Endothelial cell (in vitro differentiated cells): ENCODE measurements at places on chromosomes 3 and 15. TPM values are rescaled to one million over a fixed set of nuclear protein-coding genes. Genes with fewer than 3 reads are reported as not detected.

- no peak for DNase-seq
- no peak overlapping the region for H3K27ac ChIP-seq
- no peaks in the 10 kb centered on the region for H3K27me3 ChIP-seq
- H3K4me3 ChIP-seq, result no peak overlapping the region
Measured at GRCh38 chr15:35771746-35772442, 225.9 kb upstream of the DPH6 start.

- H3K27me3 ChIP-seq, result no peaks in the 10 kb centered on the region
- no peak within 1 kb of the TSS for H3K27ac ChIP-seq
- DNase-seq, result peak; percentile 25
- peaks cover 6% of the 10 kb centered on the region for H3K4me1 ChIP-seq
- H3K4me3 ChIP-seq, result no peak within 1 kb of the TSS
Measured at GRCh38 chr3:57199895-57200297, at the start of gene HESX1. Gene HESX1, minus strand, starts transcription at chr3:57199978. Its CDS starts 60 bp downstream, at chr3:57199918.

LIPC gene
- total RNA-seq, result not detected

DNA sequence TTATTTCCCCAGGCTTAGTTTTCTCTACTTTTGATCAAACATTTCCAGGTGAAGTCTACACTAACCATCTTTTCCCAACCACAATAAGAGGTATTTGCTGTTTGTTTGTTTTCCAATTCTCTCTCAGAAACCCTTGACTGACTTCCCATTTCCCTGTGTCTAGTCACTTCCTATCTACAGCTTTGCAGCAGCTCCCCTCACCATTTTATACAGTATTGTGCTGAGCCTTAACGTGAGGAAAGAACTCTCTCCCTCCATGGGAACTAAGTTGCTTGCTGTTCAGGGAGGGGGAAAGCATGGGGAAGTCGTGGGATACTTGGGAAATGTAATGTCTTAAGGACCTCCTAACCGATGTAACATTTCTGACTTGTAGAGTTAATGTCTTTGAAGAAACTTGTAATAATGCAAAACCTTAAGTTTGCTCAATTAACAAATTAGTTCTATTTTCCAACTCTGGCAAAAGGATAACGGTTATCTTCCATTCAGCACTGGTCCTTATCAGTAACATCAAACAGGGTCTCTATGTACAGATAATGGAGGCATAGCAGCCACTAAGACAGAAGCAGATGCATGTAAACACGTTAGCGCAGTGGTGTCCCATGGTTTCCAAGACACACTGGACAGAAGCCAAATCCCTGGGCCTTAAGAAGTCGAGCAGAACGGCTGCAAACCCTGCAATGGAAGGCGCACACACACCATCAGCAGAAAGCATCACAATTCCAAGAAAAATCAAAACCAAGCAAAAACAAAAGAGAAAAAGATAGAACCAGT, 39.7 kb downstream of the NPTN start:
- H3K27ac ChIP-seq, result peak overlapping the region; percentile 84
- no peak for DNase-seq
- H3K4me3 ChIP-seq, result peak overlapping the region; percentile 76

- peaks cover 15% of the 10 kb centered on the region for H3K36me3 ChIP-seq
- peaks cover 8% of the 10 kb centered on the region for H3K4me1 ChIP-seq
- H3K27ac ChIP-seq, result no peak overlapping the region
Measured at GRCh38 chr3:124605781-124606579, 124.3 kb upstream of the UMPS start.

NMD3 gene
- total RNA-seq, result 40.6 TPM

HEMK1 gene
- total RNA-seq, result 10.9 TPM

SLC6A11 gene
- 0.15 TPM for total RNA-seq

DNA sequence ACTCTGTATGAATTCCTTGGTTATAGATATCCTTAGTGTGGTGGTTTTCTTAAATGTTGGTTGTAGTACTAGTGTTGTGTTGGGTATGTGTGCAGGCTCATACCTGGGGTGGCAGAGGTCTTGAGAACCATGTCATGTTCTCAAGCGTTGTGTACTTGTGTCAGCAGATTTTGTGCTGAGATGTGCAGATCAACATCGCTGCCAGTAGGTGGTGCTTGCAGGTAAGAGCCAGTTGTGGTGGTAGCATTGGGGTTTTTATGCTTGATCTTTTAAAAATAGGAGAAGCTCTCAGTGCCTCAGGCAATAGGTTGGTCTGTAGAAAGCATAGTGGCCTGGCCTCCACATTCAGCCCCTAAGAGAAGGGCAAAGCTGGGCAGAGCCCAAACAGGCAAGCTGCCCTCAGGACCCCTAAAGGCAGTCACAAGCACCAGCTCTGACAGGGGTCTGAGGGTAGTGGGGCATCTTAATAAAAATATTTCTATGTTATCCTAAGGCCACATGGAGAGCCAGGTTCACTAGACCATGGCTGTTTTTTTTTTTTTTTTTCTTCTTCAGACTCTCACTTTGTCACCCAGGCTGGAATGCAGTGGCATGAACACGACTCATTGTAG, 164.0 kb downstream of the IL20RB start:
- H3K4me1 ChIP-seq, result no peaks in the 10 kb centered on the region
- no peak overlapping the region for H3K4me3 ChIP-seq
- H3K36me3 ChIP-seq, result no peaks in the 10 kb centered on the region
- DNase-seq, result peak; percentile 37
- H3K27ac ChIP-seq, result peak overlapping the region; percentile 10
- H3K27me3 ChIP-seq, result peaks cover 1% of the 10 kb centered on the region
